NCI-H446 (cell line): ENCODE measurements at places on chromosomes 5 and 9.
A peak's percentile ranks its signal among the peaks of the same experiment; 100 is the strongest.

DNA sequence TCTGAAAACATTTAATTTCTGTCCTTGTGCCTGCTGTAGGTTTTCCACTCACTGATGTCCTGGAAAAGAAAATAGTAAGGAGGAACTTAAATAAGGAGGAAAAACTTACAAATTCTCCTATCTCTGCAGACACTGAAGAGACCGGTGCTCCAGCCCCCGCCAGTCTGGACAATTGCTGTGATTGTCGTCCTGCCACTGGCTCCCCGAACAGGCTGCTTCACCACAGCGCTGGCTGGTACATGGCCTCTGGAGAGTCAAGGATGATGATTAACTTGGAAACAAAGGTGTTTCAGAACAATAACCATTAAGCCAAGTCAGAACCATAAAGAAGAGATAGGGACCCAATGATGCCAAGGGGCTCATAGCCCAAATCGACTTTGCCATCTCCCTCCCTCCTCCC lies 7.3 kb downstream of the PLAC8L1 start:
- DNase-seq, result no peak

DNA sequence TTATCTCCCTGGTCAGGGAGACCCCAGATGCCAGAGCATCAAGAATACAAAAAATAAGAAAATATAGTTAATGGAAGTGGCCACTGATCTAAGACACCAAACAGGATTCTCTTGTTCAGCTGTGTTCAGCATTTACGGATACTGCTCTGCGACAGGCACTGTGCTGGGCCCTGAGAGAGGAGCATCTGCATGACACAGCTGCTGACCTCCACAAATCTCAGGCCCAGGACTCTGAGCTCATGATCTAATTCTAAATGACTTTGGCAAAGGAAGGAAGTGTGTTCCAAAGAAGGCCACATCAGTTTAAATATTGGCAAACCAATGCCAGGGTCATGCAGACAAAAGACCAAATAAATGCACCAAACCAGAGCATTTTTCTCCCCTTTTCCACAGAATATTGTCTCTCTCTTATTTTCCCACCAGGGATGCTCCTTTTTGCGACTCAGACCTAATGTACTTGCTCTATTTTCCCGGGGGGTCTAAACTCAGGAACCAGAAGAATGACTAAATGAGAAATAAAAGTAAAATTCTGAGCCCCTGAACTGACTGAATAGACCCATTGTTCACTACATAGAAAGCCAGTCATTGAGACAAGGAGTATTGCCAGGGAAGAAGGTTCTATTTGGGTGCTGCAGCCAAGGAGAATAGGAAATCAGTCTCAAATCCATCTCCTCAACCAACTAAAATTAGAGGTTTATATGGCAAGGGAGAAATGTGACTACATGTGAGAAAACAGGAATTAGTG lies 1.4 kb upstream of the AGGF1 start:
- DNase-seq, result no peak

DNA sequence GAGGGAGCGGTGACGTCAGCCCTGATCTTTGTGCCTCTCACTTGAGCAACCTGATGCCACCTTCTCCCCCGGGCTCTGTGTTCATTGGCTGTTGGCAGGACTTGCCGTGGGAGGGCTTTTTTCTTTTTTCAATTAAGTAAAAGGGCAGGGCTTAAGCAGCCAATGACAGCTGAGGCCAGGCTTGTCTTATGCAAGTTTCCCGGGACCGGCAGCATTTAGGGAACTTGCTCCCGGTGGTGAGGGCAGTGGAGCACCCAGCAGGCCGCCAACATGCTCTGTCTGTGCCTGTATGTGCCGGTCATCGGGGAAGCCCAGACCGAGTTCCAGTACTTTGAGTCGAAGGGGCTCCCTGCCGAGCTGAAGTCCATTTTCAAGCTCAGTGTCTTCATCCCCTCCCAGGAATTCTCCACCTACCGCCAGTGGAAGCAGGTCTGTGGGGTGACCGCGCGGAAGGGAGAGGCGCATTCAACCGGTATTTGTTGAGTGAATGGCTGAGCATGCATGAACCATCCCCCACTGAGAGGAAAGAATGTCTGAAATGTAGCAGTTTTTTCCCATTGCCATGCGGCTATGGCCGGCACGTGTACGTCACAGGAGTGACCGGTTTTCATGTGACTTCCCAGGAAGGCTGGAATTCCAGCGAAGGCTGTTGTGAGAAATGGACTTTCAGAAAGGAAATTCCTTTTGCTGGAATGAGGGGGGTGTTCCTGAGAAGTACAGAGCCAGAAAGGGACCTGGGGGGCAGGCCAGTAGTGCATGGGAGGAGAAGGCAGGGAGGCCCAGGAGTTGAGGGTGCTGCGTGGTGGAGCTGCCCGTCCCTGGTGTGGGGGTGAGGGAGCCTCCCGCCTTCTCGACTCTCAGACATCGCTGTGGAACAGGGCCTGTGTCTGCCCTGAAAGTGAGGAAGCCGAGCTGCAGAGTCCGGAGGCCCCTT lies 29.0 kb downstream of the PTGES2 start:
- peak; percentile 78 for DNase-seq

GRCh38 chr5:17218353-17219005 lies 1.0 kb downstream of the BASP1 start:
- peak; percentile 68 for DNase-seq

DNA sequence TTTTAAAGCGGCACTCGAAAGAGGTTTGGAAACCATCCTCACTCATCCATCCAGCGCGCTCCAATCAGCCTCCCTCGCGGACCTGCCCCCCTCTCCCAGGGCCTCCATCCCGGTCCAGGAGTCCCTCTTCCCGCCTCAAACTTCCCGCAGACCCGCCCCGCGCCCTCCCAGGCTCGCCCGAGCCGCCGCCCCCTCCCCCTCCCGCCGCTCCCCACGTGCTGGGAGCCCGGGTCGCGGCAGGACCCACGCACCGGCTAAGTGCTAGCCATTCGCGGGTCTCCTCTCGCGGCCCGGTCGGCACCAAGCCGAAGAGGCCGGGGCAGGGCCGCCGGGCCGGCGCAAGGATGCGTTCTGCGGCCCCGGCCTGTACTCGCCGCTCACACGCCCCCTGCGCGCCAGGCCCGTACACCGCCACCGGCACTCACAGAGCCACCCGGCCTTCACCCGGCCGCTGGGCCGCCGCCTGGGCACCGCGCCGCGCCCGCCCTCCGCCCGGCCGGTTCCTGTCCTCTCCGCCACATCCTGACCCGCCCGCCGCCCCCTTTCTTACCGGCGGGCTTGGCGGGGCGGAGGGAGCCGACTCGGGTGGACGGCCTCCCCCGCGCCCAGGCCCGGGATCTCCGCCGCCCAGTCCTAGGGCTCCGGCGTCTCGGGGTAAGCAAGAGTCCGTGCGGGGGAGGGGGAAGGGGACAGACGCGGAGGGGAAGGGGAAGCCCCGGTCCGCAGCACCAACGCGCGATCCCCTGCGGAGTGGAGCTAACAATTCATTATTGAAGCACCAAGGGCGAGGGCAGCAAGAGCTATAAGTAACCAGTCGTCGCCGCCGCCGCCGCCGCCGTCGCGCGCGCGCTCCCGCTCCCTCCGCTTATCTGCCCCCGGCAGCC lies 576 bp downstream of the CHD1 start:
- DNase-seq, result no peak

DNA sequence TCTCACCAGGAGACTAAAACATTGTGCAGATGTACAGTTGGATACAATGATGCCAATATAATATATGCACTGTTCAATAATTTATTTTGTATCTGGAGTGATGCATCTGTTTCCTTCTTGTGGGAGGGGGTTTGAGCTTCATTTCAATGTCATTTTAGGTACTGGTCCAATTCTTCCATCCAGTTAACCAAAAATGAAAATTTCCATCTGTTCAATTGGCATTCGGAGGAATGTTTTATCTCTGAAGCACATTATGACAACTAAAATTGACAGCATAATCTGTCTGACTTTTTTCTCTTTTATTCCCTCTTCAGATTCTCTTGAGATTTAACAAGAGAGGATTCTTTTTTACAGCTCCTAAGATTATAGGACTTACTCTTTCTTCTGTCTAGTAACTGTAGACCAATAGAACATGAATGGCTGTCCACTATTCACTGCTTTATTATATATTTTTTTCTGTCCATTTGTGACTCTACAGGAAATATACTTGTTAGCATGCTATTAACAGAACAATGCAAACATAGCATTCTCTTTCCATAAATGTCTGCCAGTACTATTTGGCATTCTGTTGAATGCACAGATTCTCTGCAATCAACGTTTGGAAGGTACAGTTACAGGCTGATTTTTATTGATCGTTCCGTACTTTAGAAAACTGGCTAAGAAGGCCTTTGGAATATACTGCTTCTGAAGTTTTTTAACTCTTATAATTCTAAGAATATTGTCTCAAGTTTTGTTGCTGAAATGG lies 57.8 kb downstream of the NDUFAF2 start:
- peak; percentile 18 for DNase-seq

GRCh38 chr5:14370386-14370785 lies 211.2 kb upstream of the OTULINL start:
- no peak for DNase-seq

GRCh38 chr5:35540002-35540401 lies 77.7 kb upstream of the SPEF2 start:
- DNase-seq, result no peak

DNA sequence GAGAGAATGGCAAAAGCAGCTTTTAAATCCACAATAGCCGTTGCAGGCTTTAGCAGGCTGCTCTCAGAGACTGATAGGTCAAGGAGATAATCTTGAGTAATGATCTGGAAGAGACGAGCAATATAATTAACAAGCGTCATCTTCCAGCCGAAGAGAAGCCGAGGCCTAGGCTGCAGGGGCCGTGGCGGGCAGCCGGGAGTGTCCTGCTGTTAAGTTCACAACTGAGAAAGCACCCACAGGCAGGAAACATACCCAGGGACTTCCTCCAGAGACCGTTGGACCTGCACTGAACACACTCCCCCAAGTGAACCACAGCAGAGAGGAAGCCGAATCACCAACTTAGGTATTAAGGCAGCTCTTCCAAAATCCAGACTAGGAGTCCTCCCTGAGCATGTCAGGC lies 182.3 kb downstream of the IRX2 start:
- no peak for DNase-seq

DNA sequence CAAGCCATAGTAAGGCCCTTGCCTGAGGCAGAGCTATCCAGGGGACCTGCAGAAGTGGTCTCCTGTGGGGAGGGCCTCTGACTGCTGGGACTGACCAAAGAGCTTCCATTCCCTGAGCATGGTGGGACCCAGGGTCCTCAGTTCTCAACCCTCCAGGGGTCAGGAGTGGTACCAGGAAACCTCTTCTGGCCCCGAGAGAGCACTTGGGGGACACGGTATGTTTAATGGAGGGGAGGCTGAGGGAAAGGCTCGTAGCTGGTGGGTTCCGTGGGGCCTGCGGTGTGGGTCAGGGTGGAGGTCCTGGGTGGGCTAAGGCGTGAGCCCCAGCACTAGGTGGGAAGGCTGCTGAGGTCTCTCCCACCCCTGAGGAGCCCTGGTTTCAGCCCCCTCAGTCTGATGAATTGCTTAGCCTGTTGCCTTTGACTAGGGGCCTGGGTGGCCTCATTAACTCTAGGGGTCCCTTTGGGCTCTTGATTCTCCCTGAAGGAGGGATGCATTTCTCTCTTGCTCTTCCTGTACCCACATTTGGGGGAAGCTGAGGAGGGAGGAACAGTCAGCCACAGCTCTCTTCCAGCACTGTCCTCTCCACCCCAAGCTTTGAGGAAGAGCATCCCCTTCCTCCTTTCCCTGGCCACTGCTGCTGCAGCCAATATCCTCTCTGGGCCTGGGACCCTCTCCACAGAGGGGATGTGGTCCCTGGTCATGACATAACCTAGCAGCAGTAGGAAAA lies 34.0 kb downstream of the CSF1R start:
- no peak for DNase-seq

DNA sequence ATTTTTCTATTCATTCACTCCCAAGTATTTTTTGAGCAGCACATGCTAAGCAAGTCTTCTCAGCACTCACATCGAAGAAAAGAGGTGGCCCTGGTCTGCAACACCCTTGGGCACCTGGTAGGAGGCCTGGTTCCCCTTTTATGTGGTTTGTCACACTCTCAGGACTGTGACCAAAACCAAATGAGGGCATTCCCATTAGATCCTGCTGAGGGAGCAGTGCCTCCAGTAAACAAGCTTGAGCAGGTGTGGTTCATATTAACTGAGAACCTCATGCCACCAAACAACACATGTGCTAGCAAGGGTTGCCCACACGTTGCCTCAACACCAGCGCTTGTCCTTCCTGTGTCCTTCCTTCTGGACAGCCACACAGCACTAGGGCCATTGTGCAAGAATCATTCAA lies 26.9 kb upstream of the SYK start:
- DNase-seq, result no peak

GRCh38 chr9:2570615-2571479 lies 50.7 kb upstream of the VLDLR start:
- no peak for DNase-seq

GRCh38 chr5:1172670-1173404 lies 28.6 kb upstream of the SLC6A19 start:
- no peak for DNase-seq

DNA sequence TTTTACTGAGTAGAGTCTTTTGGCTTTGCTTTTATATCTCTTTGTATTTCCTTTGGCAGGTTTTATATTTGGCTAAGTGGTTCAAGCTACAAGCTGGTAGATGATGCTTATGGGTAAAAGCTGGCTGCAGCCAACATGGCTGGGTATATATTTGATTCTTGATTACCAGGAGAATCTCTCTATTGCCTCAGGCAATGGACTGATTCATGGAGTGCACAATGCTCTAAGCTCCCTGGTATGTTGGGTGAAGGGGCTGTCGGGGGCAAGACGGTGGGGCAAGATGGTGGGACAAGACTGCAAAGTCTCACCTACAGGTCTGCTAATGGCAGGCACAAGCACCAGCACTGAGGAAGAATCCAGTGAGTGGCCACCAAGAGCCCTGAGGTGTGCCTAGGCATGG lies 366.6 kb downstream of the DMAC1 start:
- DNase-seq, result no peak

DNA sequence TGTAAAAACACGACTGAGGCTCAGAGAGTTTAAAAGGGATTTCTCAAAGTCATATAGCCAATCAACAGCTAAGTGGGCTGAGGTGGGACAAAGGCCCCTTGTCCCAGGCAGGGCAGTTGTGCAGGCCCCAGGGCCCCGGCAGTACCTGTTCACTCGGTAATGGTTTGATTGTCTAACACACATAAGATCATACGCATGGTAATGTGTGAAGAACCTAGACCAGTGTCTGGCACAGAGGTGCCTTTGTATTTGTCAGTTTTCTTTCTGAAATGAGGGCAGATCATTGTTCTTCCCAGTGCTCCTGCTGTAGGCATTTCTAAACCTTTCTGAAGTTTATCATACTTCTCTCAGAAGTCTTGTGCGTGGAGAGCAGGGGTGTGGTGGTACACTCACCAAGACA lies 66.8 kb downstream of the IPPK start:
- no peak for DNase-seq

DNA sequence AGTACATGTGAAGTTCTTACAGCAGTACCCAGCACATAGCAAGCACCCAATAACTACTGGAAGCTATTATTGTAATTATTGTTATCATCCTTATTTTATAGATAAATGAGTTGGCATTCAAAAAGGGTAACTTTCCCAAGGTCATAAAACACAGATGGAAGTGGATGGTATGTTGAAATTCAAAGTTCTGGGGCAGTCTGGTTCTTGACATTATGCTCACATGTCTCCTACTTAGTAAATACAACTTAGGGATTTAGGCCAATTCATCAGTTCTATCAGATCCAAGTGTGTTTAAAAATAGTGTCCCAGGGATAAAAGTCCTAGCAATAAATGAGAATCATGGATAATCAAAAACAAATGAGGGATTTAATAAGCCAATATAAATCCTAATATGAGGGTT lies 265.2 kb downstream of the ADAMTSL1 start:
- DNase-seq, result no peak

GRCh38 chr9:27549196-27549755 lies 19.7 kb upstream of the MOB3B start:
- no peak for DNase-seq

GRCh38 chr5:122077366-122078115 lies 518 bp downstream of the LOX start:
- peak; percentile 50 for DNase-seq
